ENCODE measurements at places on chromosomes 7 and 10. TPM values are rescaled to one million over a fixed set of nuclear protein-coding genes. Genes with fewer than 3 reads are reported as not detected.

GRCh38 chr7:96654630-96655188 is 54.9 kb downstream of the SEM1 start:
- no peak for DNase-seq

DNA sequence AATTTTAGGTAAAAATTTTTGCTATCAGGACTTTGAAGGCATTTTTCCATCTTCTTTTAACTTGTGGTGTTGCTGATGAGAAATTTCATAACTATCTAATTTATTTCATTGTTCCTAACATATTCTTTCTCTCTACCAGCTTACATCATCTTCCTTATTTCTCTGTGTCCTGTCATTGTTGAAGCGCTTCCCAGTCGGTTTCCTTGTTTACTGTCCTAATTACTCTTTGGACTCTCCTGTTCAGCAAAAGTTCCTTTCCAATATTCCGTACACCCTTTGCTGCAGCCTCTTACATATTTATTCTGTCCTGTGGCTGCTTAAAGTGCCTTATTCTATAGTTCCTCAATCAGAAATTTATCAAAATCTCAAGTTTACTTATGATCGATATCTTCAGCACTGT is 609.0 kb upstream of the FZD8 start:
- no peak for DNase-seq

GFRA1 gene
- not detected for total RNA-seq

DNA sequence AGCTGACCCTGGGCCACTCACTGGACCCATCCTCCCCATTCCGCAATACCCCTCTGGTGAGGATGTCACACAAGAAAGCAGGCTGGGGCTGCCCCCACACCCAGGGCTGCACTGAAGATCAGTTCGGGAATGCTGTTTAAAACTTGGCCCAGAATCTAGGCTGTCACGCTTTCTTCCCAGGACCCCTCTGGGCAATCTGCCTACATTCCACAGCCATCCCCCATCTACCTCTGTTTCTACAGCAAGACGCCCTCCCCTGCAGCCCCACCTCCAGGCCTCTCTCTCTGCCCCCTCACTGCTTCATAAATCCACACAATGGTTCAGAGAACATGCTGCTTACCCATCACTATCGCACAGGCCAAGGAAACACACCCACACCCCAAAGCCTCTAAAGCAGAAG is 36.1 kb downstream of the XPNPEP1 start:
- DNase-seq, result no peak

DNA sequence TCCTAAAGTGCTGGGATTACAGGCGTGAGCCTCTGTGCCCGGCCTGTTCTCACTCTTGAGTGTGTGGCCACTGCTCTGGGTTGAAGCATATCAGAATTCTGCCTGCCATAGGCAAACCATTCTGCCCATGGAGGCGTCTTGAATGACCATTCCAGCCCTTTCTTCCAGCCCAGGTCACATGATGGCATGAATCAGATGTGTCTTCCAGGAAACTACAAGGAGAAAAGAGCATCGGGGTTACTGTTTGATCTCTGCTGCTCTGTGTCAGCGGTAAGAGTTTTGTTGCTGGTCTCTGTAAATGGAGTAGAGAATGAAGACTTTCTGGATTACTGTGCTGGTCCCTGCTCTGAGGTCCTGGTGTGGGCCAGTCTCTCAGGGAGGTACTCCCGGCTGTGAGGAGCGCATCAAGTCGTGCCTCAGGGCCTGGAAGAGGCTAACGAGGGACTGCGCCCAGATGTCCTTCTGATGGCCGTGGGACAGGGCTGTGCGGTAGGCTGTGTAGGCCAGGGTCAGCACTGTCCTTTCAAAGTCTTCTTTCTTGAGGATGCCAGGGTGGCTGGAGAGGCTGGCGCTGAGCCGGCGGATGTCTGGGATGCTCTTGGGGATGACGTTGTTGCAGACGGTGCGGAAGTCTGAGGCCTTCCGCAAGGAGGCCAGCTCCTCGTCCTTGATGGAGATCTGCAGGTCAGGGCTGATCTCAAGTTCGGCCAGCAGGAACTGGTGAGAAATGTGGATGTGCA is 5.8 kb upstream of the SLC13A4 start:
- DNase-seq, result no peak

GRCh38 chr10:123967626-123968243 is 76.1 kb upstream of the CPXM2 start:
- DNase-seq, result peak; percentile 59

- no peak for DNase-seq
Observed at GRCh38 chr10:76774987-76775603, 862.5 kb downstream of the KCNMA1 start.

PLCE1 gene
- not detected for total RNA-seq

SDK1 gene
- 0.54 TPM for total RNA-seq
